ENCODE measurements at places on chromosomes 4 and X. TPM values are rescaled to one million over a fixed set of nuclear protein-coding genes. Genes with fewer than 3 reads are reported as not detected.

Gene CCSER1
- total RNA-seq = 0.64 TPM

Gene MAOA
- total RNA-seq = 0.14 TPM

- no peak for DNase-seq
These were observed 35.8 kb downstream of the PSAPL1 start for GRCh38 chr4:7398788-7399439.

DNA sequence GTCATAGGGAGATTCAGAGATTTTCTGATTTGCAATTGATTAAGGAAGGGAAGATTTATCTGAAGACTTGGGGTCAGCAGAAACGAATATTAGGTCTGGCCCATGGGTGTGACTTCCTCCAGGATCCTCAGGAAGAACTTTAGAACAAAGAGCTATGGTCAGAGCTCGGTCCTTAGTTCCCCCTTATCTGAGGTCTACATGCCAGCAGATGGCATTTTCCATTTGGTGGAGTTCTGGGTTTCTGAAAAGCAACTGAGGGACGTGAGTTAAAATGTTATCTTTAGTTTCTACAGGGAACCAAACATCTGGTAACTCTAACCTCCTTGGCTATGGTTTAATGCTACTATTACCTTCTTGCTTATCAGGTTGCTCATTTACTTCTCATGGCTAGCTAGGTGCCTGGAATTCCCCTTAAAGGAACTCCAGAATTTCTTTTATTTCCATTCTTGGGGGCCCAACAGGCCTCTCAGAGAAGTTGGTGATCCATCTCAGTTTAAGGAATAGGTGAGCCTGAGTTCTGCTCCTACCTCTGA is 40.7 kb downstream of the KLF3 start:
- DNase-seq = no peak

- DNase-seq = no peak
These were observed 29.3 kb upstream of the GPRIN3 start for GRCh38 chr4:89336818-89337420.

DNA sequence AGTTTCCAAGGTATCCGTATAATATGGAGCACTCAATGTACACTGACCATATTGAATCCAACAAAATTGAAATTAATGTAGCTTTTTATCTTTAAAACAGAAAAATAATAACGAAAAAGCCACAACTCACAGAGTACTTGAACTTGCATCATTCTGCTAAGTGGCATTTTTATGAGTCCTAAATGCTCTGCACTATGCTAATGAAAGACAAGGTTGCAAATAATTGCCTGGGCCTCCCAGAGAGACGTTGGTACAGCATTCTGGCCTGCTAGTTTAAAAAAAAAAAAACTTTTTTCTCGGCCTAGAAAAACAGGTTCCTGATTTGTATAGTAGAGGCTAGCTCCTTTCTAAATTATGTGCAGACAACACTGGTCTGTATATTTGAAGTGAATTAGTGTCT is 4.3 kb upstream of the FAM9B start:
- no peak for DNase-seq

- no peak for DNase-seq
These were observed 265.5 kb downstream of the ARHGAP24 start for GRCh38 chr4:85740431-85740861.

Gene DGKK
- not detected for total RNA-seq

DNA sequence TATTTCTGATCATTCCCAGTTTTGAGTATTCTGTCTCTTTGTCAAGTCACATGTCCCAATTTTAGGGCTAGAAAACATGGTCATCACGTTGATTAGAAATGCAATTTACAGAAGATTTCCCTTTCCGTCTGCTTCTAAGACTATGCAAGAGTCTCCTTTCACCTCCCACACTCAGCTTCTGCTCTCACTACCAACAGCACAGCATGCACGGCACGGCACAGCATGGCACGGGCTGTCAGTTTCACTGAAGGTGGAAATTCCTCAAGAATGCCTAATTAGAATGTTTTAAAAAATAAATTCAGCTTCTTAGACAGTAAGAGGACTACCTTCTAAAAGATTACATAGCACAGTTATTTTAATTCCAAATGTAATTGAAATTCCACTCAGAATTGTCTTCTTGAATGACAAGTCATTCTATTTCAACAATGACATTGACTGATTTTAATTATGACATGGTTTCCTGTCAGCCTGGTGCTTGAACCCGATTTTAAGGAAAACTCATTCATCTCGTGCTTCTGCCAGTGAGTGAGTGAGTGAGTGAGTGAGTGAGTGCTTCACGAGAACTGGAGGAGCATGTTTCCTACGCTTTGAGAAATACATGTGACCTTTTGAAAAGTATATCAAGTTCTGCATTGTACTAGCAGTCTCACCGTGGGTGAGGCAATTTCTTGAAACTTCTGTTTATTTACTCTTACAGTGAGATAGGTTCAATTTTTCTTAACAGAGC is 124.8 kb upstream of the SORBS2 start:
- DNase-seq = no peak

GRCh38 chr4:142222127-142222526 is 585.7 kb downstream of the IL15 start:
- DNase-seq = no peak

Gene COL4A6
- total RNA-seq = not detected

Gene XKRX
- total RNA-seq = 0.23 TPM

Gene AFM
- total RNA-seq = not detected

DNA sequence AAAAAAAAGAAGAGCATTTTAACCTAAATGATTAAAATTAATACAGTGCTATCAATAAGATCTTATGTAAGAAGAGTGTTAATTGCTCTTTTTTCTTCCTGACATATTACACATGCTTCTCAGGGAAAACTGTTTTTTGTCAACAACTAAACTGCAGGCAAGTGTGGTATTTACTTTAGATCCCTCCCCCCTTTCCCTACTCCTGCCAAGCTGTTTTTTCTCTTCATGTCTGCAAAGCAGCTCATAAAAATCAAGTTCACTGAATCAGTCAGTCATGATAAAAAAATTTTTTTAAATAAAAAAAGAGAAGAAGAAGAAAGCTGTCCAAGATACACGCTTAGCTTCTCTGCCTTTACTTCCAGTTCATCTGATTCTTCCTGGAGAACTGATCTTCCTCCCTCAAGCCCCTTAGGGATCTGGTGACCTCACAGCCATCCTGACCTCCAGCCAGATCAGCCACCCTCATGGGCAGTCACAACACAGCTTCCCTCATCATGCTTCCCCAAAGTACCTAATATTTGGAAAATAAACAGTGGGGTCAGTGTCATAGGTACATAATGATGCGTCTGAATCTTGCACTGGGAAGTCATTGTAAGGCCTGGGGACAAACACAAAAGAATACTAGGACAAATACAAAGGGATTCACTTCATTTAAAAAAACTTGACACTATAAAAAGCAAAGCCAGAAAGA is 87.0 kb downstream of the ZNF827 start:
- no peak for DNase-seq

Gene DMD
- 0.17 TPM for total RNA-seq

GRCh38 chr4:140213749-140214148 is 59.8 kb upstream of the MAML3 start:
- DNase-seq = no peak

GRCh38 chrX:129739578-129739977 is 799 bp downstream of the XPNPEP2 start:
- DNase-seq = no peak

Gene CD38
- total RNA-seq = 99.9 TPM

DNA sequence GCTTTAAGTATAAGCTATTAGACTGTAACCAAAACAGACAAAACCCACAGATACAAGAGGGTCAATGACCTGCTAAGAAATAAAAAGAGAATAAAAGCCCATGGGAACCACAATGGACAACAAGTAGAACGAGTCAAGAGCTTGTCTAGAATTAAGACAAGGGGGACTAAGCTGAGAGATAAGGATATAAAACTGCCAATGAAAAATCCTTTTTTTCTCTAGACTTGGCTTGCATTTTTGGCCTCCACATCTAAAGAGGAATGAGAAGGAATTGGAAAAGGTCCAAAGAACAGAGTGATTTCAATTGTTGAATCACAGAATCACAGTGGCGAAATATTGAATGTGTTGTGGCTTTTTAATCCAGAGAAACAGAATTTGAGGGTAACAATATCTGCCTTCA is 135.7 kb downstream of the QDPR start:
- no peak for DNase-seq

- DNase-seq = peak; percentile 31
These were observed 89.9 kb downstream of the EFHC2 start for GRCh38 chrX:44253575-44253942.
